ENCODE measurements at places on chromosomes 16 and 17. TPM values are rescaled to one million over a fixed set of nuclear protein-coding genes. Genes with fewer than 3 reads are reported as not detected.

The MYH3 gene
- total RNA-seq: 1.4 TPM

The CTRB1 gene
- not detected for total RNA-seq

The C17orf113 gene
- total RNA-seq: 0.47 TPM

The TNFRSF13B gene
- total RNA-seq: not detected

The ADAD2 gene
- not detected for total RNA-seq

The ABCA8 gene
- total RNA-seq: 0.15 TPM

The TMEM100 gene
- not detected for total RNA-seq

The TMIGD1 gene
- not detected for total RNA-seq

The RGS9 gene
- 6.0 TPM for total RNA-seq

The MYBBP1A gene
- 113 TPM for total RNA-seq

The SLFN13 gene
- total RNA-seq: 4.2 TPM

The MT1F gene
- 13.0 TPM for total RNA-seq

The CACNG3 gene
- not detected for total RNA-seq

The SLC16A6 gene
- total RNA-seq: 0.53 TPM

The SPN gene
- not detected for total RNA-seq

The PRR15L gene
- 0.54 TPM for total RNA-seq

The CCL8 gene
- total RNA-seq: not detected

The SEZ6L2 gene
- total RNA-seq: 23.6 TPM

The NPIPB13 gene
- 2.2 TPM for total RNA-seq

The TPSB2 gene
- total RNA-seq: not detected

The KRT20 gene
- 0.28 TPM for total RNA-seq

All from A549 treated with CORT108297 at 1 μM for 4 hours (cell line).